Activated gamma-delta T cell treated with Interleukin-2 at 50 U/mL for 16 hours (primary cell): ENCODE measurements at places on chromosomes 1 and 21.
A peak's percentile ranks its signal among the peaks of the same experiment; 100 is the strongest.

GRCh38 chr1:147545133-147545532 is 3.8 kb downstream of the BCL9 start:
- peak; percentile 86 for DNase-seq

GRCh38 chr1:50023292-50024159 is at the start of gene AGBL4:
TSS of gene AGBL4 (minus strand) at chr1:50023954.
- no peak for DNase-seq

DNA sequence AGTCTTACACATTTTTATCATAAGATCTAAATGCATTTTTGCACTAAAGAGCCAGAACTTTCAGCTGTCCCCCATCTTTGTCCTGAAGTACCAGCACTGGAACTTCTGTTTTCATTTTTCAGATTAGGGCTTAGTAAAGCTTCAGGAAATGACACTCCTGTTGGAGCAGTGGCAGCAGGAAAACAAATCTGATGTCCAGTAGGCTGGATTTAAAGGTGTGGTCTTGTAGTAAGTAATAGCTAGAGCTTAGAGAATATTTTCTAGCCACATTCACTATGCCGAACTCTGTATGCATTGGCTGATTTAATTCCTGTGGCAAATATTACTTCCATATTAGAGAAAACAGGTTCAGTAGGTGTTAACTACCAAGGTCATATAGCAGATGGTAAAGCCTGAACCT is 103.6 kb downstream of the PTBP2 start:
- no peak for DNase-seq

- DNase-seq, result no peak
Observed at GRCh38 chr1:165828103-165828668, 772 bp downstream of the UCK2 start.

- DNase-seq, result no peak
Observed at GRCh38 chr21:34004974-34005373, 68.4 kb upstream of the MRPS6 start.

- no peak for DNase-seq
Observed at GRCh38 chr1:22815421-22816066, 104.9 kb downstream of the EPHB2 start.

- DNase-seq, result no peak
Observed at GRCh38 chr1:33273961-33274371, 17.7 kb downstream of the ZNF362 start.
